ENCODE measurements at places on chromosomes 2 and 18. TPM values are rescaled to one million over a fixed set of nuclear protein-coding genes. Genes with fewer than 3 reads are reported as not detected.
A peak's percentile ranks its signal among the peaks of the same experiment; 100 is the strongest.

- no peak for DNase-seq
Observed at GRCh38 chr2:121961761-121962160, 206.3 kb downstream of the TSN start.

DNA sequence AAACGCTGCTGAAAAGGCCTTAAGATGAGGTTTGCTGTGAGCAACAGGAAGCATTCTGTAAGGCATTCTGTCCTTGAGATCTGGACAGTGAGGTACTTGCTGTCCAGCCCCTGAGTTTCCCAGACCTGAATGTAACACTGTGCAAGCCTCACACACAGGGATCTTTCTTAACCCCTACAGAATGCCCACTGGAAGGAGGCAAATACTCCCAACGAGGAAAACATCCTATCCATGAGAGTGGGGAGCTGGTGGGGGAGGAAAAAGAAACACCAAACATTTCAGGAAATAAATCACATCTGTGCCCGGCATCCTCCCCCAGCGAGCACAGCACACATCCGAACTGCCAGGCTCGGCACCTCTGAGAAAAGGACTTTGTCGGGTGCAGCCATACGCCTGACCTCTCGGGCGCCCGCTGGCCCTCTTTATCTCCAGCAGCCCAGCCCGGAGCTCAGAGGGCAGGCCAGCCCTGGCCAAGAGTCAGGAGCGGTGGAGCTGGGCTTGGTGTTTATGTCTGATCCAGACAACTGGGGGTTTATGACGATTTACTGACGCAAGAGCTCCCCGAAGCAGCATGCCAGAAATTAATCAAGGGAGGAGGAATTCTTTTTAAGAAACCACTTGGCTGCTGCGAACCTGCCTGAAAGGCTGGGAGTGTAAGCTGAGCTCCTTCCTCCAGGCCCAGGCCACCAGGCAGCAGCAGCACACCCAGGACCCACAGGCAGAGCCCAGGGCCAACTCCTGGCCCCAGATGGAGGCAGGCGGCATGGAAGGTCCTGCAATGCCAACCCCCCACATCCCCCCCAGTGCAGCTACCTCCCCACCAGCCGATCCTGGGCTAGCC is 72.2 kb downstream of the HDAC4 start:
- no peak for DNase-seq

GRCh38 chr18:27862041-27862682 is 314.8 kb downstream of the CDH2 start:
- no peak for DNase-seq

Gene CYBRD1
- 11.8 TPM for total RNA-seq

- no peak for DNase-seq
Observed at GRCh38 chr2:69571189-69571588, 72.3 kb downstream of the AAK1 start.

- peak; percentile 61 for DNase-seq
Observed at GRCh38 chr2:209960676-209961630, 41.5 kb upstream of the RPE start.

DNA sequence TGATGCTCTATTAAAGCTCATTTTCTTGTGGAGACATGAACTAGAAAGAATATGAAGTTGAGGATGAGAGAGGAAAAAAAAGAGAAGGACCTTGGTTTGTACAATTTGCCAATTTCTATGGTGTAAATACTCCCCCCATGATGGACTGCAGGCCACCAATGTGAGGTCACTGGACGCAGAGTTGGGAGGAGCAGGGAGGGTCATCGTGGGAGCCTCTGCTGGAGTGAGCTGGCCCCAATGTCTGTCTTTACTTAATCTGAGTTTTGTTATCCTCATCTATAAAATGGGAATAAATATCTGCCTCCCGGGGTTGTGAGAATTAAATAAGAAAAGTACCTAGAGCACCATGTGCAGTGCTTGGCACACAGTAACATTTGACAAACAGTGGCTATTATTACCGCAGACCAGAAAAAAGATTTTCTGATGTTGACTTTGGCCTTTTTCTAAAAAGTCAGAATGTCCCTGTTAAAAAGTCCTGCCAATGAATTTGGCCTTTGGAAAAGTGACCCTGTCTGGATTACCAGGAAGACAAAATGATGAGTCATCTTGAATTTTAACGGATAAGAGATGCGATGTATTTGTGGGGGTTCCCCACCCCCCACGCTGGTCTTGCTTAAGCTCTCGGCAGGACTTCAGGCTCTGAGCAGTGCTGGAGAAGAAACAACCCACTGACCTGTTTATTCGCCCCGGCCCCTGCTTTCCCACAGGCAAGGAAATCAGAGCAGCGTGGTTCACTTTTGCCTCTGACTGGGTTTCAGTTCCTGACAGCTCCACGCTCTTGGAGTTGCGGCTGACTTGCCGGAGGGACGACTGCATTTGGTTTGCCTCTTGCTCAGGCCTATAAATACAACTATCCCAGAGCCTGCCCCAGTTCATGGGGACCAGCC is 50.3 kb upstream of the FOSL2 start:
- DNase-seq = no peak

- DNase-seq = no peak
Observed at GRCh38 chr2:184767059-184767458, 168.7 kb downstream of the ZNF804A start.

DNA sequence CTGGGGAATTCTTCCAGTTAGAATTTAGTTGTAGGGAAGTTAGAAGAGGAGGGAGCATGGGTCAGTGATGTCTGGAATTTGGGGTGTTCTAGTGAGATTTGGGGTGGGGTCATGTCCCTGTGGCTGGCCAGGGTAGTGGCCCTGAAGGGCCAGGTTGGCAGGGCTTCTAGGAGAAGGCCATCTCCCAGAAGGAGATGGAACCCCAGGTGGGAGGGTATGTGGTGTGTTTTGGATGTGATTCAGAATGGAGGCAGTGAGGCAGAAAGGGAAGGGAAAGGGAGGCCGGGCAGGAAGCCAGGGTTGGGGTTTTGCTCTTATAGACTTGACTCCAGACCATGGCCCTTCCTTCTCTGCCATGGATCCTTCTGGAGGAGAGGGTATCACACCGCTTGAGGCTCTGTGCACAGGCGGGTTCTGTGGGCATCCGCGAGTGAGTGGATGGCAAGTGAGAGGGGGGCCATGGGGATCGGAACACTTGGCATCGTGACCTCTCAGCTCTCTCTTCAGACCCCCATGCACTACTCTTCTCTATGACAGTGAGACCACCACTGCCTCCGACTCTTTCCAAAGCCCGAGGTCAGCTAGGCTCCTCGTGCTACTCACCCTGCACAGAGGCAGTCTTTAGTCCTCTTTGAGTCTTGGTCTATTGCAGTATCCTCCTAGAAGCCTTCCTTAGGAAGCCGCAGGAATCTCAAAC is 7.3 kb downstream of the GREB1 start:
- no peak for DNase-seq

DNA sequence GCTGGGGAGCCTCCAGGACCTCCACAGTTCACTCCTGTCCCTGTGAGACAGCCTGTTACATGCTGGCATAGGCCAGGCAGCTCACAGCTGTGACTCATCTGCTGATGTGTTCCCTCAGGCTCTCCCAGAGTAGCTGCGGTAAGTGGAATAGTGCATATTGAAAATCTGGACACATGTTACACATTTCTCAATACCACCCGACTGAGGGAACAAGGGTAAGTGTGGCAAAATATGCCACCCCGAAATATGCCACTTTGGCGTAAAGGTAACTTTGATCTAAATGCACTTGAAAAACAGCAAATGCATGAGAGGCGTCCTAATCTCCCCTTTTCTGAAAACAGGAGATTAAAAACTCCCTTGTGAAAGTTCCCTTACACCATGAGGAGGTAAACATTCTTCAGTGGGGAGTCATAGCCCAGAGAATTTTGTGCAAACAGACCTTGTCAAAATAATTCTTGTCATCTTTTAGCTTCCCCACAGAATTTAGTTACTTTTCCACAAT is 557.9 kb downstream of the CCDC85A start:
- no peak for DNase-seq

DNA sequence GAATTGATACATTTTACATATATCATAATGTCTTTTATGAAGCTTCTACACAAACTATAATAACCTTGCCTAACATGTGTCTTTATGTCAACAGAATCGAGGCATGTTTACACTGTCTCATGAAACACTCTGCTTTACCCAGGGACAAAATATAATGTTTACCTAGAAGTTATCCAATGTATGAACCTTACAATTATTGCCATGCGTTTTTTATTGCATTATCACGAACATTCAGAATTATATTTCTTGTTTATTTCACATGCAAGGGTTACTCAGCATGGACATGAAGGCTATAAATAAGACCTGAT is 19.8 kb downstream of the LONRF2 start:
- DNase-seq = no peak

DNA sequence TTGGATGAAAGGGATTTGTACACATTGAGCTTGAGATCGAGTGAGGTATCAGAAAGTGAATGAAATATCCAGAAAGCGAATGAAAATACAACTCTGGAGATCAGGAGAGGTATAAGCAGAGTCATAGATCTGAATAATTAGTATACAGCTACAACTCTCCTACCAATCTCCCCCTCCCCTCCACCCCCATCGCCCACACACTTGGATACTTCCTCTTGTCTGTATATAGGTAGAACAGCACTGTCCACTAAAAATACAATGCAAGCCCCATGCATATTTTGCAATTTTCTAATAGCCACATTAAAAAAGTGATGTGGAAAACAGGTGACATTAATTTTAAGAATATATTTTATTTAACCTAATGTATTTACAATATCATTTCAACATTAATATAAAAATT is 23.7 kb upstream of the WIPF1 start:
- DNase-seq = no peak

Gene PSMA8
- not detected for total RNA-seq

DNA sequence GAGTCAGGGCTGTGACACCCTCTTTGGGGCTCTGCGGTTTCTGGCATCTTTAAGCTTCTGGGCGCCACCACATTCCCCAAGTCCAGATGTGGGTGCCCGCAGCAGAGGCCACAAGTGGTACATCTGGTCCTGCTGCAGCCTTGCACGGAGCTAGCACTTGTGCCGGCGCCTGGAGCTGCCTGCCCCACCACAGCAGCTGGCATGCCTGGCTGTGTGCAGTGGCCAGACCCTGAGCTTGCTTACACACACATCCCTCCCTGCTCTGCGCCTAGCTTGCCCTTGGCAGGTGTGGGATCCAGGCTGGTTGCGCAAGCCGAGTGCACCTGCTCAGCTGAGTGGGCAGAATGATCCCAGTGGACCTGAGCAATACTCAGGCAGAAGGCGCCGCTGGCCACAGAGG is 27.3 kb downstream of the SLC4A10 start:
- no peak for DNase-seq

- DNase-seq = no peak
Observed at GRCh38 chr2:10311736-10312135, 9.0 kb downstream of the HPCAL1 start.

DNA sequence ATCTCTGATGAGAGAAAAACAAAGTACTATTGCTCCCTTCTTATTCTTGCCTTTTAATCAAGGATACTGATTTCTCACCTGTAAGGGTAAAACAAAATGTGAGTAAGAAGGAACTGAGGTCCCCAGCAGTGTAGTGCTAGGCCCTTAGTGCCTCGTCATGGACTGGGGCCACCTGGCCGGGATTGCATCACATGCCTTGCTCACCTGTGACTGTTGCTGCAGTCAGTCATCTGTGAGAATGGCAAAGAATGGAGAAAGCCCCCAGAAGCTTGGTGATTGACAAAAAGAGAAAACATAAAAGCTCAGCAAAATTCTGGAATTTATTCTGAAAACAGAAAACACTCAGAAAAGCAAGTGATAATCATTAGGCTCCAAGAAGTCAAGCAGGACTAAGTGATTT is 63.4 kb downstream of the SPATS2L start:
- no peak for DNase-seq

Gene MAP3K19
- total RNA-seq = not detected

Gene SP5
- 3.5 TPM for total RNA-seq

DNA sequence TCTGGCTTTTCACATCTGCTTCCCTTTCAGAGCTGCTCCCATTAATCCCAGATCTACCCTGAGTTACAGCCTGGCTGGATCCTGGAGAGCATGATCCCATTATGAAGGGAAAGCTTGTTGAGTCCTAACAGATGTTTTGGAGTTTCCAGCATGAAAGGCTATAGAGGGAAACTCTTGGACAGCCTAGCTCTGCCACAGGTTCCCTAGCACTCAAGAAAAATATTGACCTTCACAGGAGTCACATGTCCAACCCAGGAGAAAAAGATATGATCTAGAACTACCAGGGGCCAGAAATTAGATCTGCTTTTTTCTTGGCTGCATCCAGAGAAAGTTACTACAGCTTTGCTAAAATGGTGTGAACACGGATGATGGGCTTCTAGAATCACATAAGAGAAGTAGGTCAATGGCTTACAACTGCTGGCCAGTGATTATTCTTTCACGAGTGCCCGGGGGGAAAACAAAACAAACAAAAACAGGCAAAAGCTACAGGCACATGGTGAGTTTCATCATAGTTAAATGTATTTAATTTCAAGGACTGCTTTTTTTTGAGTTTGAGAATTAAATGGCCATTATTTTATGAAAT is 15.9 kb downstream of the CCDC93 start:
- no peak for DNase-seq

Gene MLPH
- total RNA-seq = not detected

- no peak for DNase-seq
Observed at GRCh38 chr2:204159526-204159925, 223.0 kb downstream of the ICOS start.

Gene FAM136A
- 76.9 TPM for total RNA-seq

Gene ANKRD53
- total RNA-seq = 1.2 TPM

Gene MYL12A
- total RNA-seq = 165 TPM

Gene TMEM247
- total RNA-seq = not detected

- DNase-seq = no peak
Observed at GRCh38 chr2:189217541-189217940, 38.0 kb upstream of the COL5A2 start.

- DNase-seq = no peak
Observed at GRCh38 chr2:102149644-102150455, 7.3 kb downstream of the IL1R1 start.

Gene CCL20
- total RNA-seq = not detected

DNA sequence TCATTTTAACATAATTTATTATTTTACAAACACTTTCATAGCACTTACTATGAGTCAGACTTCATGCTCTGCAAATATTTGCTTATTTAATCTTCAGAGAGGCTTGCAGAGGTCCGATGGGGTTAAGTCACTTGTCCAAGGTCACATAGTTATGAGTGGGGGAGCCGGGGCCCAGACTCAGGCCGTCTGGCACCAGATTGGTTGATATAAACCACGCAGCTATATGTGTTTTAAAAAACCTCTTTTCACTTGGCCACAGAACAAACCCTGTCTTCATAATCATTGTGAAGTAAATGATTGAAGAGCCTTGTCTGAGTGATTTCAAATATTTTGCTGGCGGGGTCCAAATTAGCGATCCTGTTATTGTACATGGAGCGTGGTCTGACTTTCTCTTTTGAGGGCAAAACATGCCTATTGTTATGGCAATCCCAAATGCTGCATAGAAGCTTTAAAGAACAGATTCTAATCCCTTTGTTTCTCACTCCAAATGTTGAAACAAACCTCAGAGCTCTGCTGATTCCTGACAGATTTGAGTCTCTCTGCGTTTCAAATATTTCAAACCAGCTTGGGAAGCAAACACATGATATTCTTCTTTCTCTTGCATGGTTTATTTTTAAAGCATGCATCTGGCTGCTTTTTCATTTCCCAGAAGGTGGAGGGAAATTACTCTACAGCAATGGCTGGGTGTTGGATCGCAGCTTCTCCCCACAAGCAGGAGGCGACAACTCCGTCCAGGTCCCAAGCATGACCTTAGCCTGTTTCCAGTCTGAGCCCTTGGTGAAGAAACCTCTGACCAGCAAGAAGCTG is 142.4 kb downstream of the DDX1 start:
- no peak for DNase-seq

All from neural crest cell (in vitro differentiated cells).